Smooth muscle cell of the pulmonary artery (primary cell): ENCODE measurements at places on chromosomes 7 and 10. TPM values are rescaled to one million over a fixed set of nuclear protein-coding genes. Genes with fewer than 3 reads are reported as not detected.

The ZNF277 gene
- 29.3 and 35.6 TPM in 2 replicates for total RNA-seq

The PTF1A gene
- not detected in 2 replicates for total RNA-seq

The THSD7A gene
- 0.13 and 0.17 TPM in 2 replicates for total RNA-seq

The EN2 gene
- not detected in 2 replicates for total RNA-seq

The OR13A1 gene
- not detected in 2 replicates for total RNA-seq

The FAM237B gene
- not detected in 2 replicates for total RNA-seq

The HMX2 gene
- total RNA-seq: not detected in 2 replicates
